ENCODE measurements at places on chromosomes 6 and 20. TPM values are rescaled to one million over a fixed set of nuclear protein-coding genes. Genes with fewer than 3 reads are reported as not detected.

DNA sequence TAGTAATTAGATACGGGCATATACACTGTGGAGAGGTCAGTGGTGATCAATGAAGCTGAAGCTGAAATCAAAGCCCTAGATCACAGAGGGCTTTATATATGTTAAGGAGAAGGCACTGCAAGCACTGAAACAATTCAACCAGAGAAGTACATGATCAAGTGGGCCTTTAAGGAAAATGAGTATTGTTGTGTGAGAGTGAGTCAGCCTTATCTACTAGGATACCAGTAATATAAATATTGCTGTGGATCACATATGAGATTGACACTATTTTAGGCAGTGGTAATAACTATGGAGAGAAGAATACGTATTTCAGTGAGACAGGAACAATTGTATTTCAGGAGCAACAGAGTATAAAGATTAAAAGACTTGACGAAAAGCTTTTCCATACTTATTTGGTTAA is 1172.2 kb upstream of the GJE1 start:
- no peaks in the 10 kb centered on the region for H3K27me3 ChIP-seq
- no peak overlapping the region for H3K4me3 ChIP-seq
- no peaks in the 10 kb centered on the region for H3K36me3 ChIP-seq

The B3GALT4 gene
- total RNA-seq, result 21.6 TPM

The LY6G5B gene
- total RNA-seq, result 45.1 TPM

GRCh38 chr6:13617066-13617465 is 1.9 kb downstream of the NOL7 start:
- no peak overlapping the region for H3K27ac ChIP-seq
- H3K27me3 ChIP-seq, result no peaks in the 10 kb centered on the region
- H3K36me3 ChIP-seq, result peaks cover 43% of the 10 kb centered on the region
- peak overlapping the region; percentile 96 for H3K4me3 ChIP-seq
- no peak for DNase-seq

DNA sequence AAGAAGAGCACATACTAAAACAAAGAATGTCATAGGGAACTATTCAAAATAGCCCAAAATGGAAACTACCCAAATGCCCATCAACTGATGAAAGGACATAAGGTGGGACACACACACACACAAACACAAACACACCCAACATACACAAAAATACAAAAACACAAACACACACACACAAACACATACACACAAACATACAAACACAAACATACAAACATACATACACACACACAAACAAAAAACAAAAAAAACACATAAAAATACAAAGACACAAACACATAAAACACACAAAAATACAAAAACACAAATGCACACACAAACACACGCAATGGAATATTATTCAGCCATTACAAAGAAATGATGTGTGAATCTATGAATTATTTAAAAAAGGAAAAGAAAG is 203.6 kb downstream of the ERMARD start:
- DNase-seq, result no peak
- H3K36me3 ChIP-seq, result peaks cover 3% of the 10 kb centered on the region
- no peaks in the 10 kb centered on the region for H3K4me1 ChIP-seq

The GABRR2 gene
- total RNA-seq, result 0.32 TPM

GRCh38 chr6:110400208-110400607 is 15.2 kb downstream of the DDO start:
- no peak overlapping the region for H3K4me3 ChIP-seq
- no peaks in the 10 kb centered on the region for H3K27me3 ChIP-seq
- no peak for DNase-seq
- H3K4me1 ChIP-seq, result no peaks in the 10 kb centered on the region
